ENCODE measurements at places on chromosomes 5 and 9.

DNA sequence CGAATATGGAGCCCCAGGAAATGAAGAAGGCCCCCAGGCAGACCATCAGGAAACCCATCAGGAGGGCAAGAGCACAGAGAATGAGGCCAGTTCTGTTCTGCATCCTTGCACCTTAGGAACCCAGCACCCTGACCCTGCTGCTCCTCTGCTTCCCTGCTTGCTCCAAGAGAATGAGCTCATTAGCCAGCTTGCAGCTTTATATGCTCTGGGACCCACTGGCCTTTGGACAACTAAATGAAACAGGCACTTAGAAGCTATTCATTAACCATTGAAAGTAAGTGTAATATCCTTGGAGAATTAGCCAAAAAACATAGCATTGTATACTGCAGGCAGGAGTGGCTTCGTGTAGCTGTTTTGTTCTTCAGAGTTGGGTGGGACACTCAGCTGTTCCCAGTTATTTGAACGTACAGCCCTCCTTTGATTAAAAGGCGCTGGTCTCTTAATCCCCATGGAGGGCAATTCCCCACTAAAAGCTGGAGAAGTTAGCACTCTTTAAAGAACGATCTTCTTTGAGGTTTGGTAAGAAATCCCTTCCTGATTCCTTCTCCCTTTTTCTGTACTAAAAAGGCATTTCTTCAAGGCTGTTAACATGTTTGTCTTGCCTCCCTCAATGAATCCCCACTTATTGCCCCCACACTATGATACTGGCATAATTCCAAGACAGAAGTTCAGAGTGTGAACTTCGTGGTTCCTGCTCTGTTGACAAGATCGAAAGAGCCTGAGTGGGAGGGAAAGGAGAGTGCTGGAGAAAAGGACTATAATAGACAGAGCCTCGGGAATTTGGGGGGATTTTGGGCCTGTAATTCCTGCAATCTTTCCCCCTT, at the start of gene TMEM252:
Gene TMEM252, minus strand, starts transcription at position 172 of the 824 bp plus-strand sequence. Its CDS starts 69 bp downstream, at position 103.
- no peak for DNase-seq

DNA sequence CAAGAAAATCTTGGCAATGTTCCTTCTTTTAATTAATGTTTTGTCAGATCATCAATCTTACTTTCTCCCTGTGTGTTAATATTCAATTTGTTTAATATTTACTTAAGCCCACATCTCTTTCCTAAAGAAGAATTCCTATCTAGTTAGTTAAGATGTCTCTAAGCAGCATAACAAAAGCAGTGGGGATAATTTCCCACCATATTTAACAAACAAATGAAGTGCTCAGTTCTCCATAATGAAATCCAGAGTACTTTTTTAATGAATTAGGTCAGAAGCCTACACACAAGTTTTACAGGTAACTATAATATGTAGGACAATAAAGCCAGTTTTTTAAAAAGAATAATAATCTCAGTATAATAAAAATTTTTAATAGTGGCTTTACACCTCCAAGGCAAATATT, 1918.8 kb downstream of the EFNA5 start:
- DNase-seq, result no peak

DNA sequence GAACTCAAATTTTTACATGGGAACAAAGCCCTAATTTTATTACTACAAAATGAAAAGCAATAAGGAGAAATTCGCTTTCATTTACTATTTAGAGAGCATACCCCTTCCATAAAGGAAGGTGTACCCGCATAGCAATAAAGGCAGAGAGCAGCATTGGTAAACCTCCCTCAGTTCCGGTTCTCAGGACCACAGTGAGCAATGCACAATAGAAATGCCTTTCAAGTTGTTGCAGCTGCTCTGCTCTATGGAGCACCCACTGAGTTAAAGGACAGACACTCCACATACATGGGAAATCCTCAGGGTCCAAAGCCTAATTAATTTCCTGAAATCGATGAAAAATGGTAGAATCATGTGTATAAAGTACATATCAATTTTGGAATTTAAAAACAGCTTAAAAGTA, 89.9 kb upstream of the MPDZ start:
- DNase-seq, result peak; percentile 53

- DNase-seq, result no peak
Observed at GRCh38 chr5:132027027-132027426, 15.6 kb upstream of the ACSL6 start.

GRCh38 chr5:89129941-89130340, 247.0 kb upstream of the MEF2C start:
- DNase-seq, result no peak

DNA sequence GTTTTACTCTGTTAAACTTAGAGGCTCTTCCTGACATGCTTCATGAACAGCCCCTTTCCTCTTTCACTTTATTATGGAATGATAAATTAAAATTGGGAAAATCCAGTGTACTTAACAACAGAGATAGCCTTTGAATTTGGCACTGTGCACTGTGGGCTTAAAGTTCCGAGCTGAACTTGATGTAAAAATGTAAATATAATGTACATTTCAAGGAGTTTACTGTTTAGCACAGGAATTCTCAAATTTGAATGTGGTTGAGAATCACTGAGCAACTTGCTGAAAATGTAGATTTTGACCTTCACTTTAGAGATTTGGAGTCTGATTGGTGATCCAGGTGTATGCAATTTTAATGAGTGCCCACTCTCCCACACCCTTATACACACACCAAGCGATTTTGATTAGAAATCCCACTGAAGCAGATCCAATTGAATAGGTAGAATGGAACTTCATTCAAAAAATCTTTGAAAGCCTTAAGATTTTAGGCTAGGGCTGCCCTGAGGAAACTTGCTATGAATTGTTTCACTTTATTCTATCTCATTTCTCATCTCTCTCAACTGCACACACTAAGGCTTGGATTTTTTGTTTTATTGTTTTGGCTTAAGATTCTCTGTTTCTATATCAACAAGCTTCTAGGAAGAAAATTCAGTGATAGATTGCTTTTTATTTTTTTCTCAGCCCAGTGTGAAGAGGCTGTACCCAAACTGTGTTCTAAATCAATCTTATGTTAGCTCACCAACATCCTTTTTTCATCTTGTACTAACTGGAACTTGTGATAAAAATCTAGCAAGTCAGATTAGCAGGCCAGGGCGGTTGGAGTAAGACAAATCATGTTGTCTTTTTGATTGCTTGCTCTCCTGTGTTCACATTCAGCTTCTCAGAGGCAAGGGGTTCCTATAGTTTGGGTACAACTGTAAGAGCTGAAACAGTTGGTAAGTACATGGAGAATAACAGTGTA, 22.9 kb downstream of the NUDT12 start:
- no peak for DNase-seq

GRCh38 chr9:105890046-105890822, 195.9 kb downstream of the TMEM38B start:
- DNase-seq, result no peak

GRCh38 chr5:132476876-132477781, 13.4 kb downstream of the IRF1 start:
- no peak for DNase-seq

- DNase-seq, result no peak
Observed at GRCh38 chr5:66363097-66363496, 219.0 kb downstream of the SREK1 start.

- DNase-seq, result no peak
Observed at GRCh38 chr5:93517828-93518227, 63.2 kb downstream of the NR2F1-AS1 start.

- DNase-seq, result no peak
Observed at GRCh38 chr5:53479590-53480415, 626 bp upstream of the FST start.

DNA sequence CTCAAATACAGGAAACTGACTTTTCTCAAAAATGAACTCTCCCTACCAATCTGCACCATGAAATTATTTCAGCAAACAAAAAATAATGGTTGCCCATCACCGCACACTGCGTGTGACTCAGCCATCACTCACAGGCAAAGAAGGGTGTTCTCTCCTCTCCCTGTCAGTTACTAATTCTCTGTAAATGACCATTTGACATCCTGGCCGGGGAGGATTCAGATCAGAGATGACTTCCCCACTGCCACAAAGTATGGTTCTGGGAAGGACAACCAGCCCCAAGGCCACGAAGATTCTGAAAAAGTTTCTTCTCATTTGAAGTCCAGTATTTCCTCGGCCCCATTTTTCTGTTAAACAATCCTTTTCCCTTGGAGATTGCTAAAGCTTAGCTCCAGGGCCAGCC, 199.4 kb downstream of the AUH start:
- no peak for DNase-seq

GRCh38 chr5:42587096-42587723, 164.0 kb downstream of the GHR start:
- DNase-seq, result no peak

DNA sequence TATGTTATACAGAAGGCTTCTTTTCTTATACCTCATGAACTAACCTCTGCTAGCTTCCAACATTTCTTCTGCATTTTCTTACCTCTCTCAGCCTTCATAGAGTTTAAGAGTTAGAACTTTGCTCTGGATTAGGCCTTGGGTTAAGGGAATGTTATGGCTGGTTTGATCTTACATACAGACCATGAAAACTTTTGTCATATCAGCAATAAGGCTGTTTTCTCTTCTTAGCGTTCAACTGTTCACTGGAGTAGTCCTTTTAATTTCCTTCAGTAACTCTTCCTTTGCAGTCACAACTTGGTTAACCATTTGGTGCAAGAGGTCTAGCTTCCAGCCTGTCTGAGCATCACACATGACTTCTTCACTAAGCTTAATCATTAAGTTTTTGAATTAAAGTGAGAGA, 329.0 kb upstream of the CCNG1 start:
- no peak for DNase-seq

GRCh38 chr5:169935762-169936161, 44.5 kb downstream of the INSYN2B start:
- no peak for DNase-seq

DNA sequence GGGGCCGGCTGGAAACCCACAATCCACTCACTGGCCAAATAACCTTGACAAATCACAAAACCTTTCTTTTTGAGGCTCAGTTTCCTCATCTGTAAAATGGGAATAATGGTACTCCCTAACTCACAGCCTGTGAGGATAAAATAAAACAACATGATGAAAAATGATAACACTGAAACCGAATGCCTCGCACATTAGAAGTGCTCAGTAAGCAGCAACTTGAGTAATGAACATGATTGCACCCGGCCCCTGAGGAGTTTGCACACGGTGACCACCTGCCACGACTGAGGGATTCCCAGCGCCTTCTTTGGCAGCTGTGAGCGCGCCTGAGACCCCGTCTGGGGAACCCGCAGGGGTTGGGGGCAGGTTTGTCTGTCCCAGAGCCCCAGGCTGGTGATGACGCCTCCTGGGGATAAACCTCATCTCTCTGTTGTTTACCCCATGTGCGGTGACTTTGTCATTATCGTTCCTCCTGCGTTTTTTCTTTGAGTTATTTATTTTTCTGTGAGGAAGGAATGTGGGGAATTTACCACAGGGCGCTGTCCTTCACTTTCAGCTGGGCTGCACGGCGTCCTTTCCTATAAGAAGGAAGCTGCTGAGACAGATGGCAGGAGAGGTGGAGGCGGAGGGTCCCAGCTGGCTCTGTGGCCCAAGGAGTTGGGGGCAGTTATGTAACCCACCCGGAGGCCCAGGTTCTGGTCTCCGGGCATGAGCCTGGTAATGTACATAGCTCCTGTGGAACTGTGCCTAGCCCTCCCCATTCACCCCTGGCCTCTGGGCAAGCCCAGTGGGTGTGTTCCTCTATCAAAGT, 3.0 kb upstream of the SYNPO start:
- DNase-seq, result no peak

DNA sequence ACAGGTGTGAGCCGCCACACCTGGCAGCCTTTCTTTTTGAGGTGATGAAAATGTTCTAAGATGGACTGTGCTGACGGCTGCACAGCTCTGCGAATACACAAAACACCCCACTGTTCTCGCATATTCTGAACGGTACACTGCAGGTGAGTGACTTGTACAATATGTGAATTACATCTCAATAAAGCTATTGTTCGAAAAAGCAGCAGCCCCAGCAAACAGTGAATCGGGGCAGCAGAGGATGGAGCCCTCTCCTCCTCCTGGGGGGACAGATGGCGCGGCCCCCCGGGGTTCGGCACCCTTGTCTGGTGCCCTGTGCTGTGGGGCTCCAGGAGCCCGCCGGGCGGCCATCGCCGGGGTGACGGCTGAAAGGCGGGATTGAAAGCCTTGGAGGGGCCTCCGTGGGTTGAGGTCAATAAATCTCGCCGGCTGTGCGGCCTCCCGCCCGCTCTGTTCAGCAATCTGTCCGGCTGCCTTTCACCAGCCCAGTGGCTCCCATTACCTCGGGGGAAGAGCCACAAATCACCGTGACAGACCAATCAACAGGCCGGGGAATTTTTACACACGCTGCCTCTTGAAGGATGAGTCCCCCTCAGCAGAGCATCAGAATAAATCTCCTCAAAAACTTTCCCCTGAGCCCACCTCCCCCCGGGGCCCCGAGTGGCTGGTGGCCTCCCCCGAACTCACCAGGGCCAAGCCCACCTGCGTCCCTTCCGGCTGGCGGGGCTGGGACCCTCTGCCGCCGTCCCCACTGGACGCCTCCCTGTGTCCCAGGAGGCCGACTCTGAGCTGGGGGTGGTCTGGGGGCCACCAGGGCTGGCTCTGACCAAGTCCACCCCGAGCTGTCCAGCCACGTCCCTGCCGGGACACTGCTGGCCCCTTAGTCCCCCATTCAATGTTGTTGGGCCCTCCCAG, 37.8 kb upstream of the TMEM250 start:
- DNase-seq, result no peak

DNA sequence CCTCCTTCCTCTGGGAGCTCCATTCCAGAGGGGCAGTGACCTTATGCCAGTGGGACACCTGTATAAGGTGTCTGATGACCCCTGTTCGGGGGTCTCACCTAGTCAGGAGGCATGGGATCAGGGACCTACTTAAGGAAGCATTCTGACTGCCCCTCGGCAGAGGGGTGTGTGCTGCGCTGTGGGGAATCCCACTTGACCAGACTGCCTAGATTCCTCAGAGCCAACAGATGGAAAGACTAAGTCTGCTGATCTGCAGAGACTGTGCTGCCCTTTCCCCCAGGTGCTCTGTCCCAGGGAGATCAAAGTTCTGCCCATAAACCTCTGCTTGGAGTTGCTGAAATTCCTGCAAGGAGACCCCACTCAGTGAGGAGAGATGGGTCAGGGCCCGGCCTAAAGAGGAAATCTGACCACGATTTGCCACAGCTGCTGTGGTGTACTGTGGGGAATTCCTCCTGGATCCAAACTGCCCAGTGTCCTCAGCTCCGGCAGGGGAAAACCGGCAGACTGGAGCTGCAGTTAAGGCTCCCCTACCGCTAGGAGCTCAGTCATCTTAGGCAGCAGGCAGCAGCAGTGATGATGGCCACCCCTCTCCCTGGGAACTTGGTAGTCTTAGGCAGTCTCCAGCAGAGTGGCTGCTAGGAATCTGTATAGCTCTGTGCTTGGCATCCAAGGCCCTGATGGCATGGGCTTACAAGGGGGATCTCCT, 34.8 kb upstream of the FAM120A start:
- DNase-seq, result no peak

Data from NCI-H1092 (cell line).